ENCODE measurements at places on chromosomes 1 and 21.
A peak's percentile ranks its signal among the peaks of the same experiment; 100 is the strongest.

GRCh38 chr1:247210062-247210375, 38.2 kb upstream of the ZNF124 start:
- H3K36me3 ChIP-seq = peaks cover 4% of the 10 kb centered on the region
- peak overlapping the region; percentile 92 for H3K4me3 ChIP-seq
- H3K27ac ChIP-seq = peak overlapping the region; percentile 92
- H3K27me3 ChIP-seq = peaks cover 4% of the 10 kb centered on the region
- DNase-seq = no peak

GRCh38 chr1:204696606-204697005, 11.1 kb upstream of the LRRN2 start:
- DNase-seq = no peak
- H3K36me3 ChIP-seq = no peaks in the 10 kb centered on the region
- H3K4me1 ChIP-seq = peaks cover 2% of the 10 kb centered on the region
- no peak overlapping the region for H3K27ac ChIP-seq

DNA sequence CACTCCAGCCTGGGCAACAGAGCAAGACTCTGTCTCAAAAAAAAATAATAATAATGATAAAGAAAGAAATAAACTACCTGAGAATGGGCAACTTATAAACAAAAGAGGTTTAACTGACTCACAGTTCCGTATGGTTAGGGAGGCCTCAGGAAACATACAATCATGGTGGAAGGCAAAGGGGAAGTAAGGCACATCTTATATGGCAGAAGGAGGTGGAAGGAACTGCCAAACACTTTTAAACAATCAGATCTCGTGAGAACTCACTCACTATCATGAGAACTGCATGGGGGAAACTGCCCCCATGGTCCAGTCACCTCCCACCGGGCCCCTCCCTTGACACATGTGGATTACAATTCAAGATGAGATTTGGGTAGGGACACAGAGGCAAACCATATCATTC, 6.3 kb upstream of the EGLN1 start:
- H3K4me1 ChIP-seq = peaks cover 12% of the 10 kb centered on the region
- no peak overlapping the region for H3K4me3 ChIP-seq
- DNase-seq = no peak
- H3K36me3 ChIP-seq = no peaks in the 10 kb centered on the region
- no peak overlapping the region for H3K27ac ChIP-seq

DNA sequence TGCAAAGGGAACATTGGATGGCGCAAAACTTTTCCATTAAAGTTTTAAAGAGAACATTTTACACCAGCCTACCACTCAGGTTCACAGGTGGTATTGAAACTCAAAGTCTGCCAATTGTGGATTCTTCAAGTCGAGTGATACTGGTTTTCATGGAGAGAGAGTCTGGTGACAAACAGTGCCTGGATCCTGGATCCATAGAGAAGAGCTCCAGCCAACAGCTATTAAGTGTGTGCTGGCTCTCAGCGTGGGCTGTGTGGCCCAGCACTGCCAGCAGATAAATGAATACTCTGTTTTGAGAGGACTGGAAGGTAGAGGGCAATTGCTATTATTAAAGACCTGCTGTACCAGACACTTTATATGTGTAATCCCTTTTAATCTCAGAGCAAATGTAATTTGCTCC, 118.9 kb upstream of the SYT6 start:
- no peaks in the 10 kb centered on the region for H3K4me1 ChIP-seq
- H3K27ac ChIP-seq = no peak overlapping the region
- H3K27me3 ChIP-seq = peaks cover 38% of the 10 kb centered on the region
- no peaks in the 10 kb centered on the region for H3K36me3 ChIP-seq
- no peak overlapping the region for H3K4me3 ChIP-seq
- no peak for DNase-seq

DNA sequence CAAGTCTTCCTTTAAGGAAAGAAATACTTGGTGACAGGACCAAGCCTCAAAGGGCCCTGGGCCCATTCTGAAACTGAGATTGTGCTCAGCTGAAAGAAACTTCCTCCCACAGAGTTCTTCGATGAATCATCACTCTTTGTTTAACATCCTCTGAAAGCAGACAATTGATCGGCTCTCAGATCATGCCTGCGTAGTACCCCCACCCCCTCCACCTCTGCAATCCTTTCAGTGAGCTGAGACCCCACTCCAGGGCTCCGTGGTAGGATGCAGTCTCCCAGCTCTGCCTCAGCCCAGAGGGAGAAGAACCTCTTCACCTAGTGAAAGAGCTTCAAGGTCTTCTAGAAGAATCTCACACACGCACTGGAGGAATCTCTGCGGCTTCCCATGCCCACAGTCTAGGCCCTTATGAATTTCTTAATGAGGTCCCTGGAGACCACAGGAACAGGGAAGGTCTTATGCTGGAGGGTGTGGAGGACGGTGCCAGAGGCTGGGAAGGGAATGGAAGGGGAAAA, 104.9 kb upstream of the SOD1 start:
- H3K4me1 ChIP-seq = peaks cover 23% of the 10 kb centered on the region
- no peaks in the 10 kb centered on the region for H3K27me3 ChIP-seq
- DNase-seq = no peak

DNA sequence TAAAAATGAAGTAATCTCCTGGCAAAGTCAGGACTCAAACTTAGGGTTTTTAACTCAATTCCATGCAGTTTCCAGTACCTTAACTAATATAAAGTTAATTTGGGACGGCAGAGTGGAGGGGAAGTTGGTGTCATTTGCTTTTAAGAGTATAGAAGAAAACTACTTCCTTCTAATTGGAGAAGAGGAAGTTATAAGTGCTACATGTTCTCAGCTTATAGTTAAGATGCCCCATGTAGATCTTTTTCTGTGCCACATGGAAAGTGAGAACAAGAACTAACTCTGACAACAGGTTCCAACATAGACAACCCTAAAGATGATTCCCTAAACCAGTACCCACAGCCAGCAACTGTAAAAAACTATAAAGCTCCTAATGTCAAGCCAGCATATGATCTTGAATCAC, 11.5 kb downstream of the RRAGC start:
- H3K36me3 ChIP-seq = peaks cover 31% of the 10 kb centered on the region
- no peak for DNase-seq
- no peak overlapping the region for H3K27ac ChIP-seq
- no peaks in the 10 kb centered on the region for H3K27me3 ChIP-seq

DNA sequence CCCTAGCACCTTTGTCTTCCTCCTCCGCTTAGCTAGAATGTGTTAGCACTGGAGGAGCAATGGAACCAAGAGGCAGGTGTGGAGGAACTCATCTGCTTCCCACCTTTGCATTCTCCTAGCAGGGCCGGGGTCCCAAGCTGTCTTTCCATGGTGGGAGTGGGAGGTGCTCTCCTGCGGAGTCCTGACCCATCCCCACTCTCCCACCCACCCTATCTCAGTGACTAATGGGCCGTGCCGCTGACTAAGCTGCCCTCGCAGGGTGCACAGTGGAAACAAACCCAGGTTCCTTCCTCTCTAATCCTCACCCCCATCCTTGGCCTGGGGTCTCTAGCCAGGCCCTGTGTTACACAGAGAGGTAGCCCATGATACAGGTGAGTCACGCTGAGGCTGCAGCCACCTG, 177.5 kb downstream of the HIVEP3 start:
- no peak overlapping the region for H3K27ac ChIP-seq
- H3K4me1 ChIP-seq = peaks cover 19% of the 10 kb centered on the region
- H3K36me3 ChIP-seq = no peaks in the 10 kb centered on the region
- DNase-seq = no peak

DNA sequence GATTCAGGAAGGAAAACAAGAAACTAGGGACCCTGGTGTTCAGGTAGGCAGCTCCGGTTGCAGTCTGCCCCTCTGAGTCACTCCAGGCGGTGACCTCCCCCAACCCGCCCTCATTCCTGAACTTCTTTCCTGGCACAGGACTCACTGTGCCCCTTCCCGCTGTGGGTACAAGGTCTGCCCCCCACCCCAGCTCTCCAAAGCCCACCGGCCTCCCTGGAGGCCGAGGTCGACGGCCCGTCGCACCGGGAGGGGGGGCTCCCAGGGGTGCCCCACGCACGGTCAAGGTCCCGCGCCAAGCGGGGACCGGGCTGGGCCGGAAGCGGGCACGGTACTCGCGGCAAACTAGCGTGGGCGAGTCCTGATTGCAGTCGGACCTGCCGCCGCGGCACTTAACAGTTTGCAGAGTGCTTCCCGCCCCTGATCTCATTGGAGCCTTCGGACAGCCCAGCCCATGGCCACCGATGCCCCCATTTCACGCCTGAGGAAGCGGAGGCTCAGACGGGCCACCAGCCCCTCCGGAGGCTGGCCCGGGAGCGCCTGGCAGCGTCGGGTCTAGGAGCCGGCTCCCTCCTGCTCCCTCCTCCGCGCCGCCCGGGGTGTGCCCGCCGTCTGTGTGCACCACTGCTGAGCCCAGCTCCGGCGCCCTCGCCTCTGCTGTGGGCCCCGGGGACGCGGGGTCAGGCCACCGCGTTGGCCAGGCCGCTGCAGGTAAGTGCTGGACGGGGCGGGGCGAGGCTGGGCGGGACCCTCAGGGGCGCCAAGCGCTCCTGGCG, at the start of gene GJB3:
Gene GJB3, plus strand, starts transcription at position 144 of the 773 bp plus-strand sequence. CDS start 3,549 bp downstream, outside the sequence.
- no peak for DNase-seq
- no peak within 1 kb of the TSS for H3K27ac ChIP-seq
- peaks cover 41% of the 10 kb centered on the region for H3K27me3 ChIP-seq
- H3K4me1 ChIP-seq = peaks cover 8% of the 10 kb centered on the region

DNA sequence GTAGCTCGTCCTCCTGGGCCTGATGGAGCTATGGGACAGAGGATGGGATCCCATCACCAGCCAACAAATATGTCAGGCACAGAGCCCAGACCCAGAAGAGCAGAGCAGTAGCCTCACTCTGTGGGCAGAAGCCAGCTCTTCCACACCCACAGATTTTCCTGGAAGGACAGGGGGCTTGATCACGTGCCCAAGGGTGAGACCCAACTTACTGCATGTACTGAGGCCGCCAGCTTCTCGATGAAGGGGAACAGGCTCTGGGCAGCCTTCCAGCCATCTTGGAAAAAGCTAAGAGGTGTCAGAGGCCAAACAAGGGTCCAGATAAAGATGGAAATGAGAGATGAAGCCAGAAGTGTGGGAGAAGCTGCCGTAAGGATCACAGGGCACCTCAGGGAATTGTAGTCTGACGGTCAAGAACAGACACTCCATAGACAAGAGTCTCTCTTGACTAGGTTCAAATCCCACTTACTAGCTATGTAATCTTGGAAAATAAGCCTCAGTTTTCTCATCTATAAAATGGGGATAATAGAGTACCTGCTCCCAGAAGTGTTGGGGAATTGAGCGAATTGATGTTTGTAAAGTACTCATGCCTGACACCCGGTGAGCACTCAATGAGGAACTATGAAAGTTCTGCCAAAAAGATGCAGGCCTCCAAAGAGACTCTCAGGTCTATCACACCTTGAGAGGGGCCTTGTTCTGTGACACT, 17.0 kb upstream of the TCEA3 start:
- H3K27me3 ChIP-seq = no peaks in the 10 kb centered on the region
- H3K27ac ChIP-seq = no peak overlapping the region
- H3K4me3 ChIP-seq = no peak overlapping the region
- DNase-seq = no peak
- H3K4me1 ChIP-seq = no peaks in the 10 kb centered on the region

- H3K27ac ChIP-seq = no peak overlapping the region
- no peaks in the 10 kb centered on the region for H3K36me3 ChIP-seq
- no peak for DNase-seq
- H3K4me1 ChIP-seq = peaks cover 12% of the 10 kb centered on the region
- H3K27me3 ChIP-seq = no peaks in the 10 kb centered on the region
- no peak overlapping the region for H3K4me3 ChIP-seq
Observed at GRCh38 chr1:56406821-56407220, 172.5 kb downstream of the PLPP3 start.

GRCh38 chr1:221335161-221336101, 406.5 kb downstream of the DUSP10 start:
- no peak overlapping the region for H3K27ac ChIP-seq
- no peak for DNase-seq
- H3K4me1 ChIP-seq = no peaks in the 10 kb centered on the region
- H3K27me3 ChIP-seq = peaks cover 9% of the 10 kb centered on the region
- no peaks in the 10 kb centered on the region for H3K36me3 ChIP-seq

DNA sequence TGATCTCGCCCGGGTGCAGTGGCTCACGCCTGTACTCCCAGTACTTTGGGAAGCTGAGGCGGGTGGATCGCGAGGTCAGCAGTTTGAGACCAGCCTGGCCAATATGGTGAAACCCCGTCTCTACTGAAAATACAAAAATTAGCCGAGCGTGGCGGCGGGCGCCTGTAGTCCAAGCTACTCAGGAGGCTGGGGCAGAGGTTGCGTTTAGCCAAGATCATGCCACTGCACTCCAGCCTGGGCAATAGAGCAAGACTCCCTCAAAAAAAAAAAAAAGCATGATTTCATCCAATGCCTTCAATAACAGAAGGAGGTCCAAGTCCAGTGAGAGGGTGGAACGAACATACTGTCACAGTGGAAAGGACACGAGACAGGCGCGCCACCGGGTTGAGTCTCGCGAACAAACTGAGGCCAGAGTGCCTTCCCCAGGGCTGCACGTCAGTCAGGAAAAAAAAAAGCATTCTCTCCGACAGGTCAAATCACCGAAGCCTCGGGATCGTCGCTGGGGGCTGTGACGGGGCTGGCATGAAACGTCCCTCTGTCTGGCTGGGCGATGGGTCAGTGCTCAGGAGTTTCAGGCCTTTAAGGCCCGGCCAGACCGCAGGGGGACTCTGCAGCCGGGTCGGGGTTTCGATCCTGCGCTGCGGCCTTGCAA, 8.4 kb upstream of the CROCC start:
- H3K4me3 ChIP-seq = peak overlapping the region; percentile 69
- H3K4me1 ChIP-seq = peaks cover 22% of the 10 kb centered on the region
- DNase-seq = no peak
- no peaks in the 10 kb centered on the region for H3K36me3 ChIP-seq

- H3K27ac ChIP-seq = no peak overlapping the region
- no peaks in the 10 kb centered on the region for H3K27me3 ChIP-seq
- DNase-seq = no peak
- H3K36me3 ChIP-seq = peaks cover 4% of the 10 kb centered on the region
Observed at GRCh38 chr1:238660849-238661248, 725.5 kb upstream of the CHRM3 start.

- no peaks in the 10 kb centered on the region for H3K36me3 ChIP-seq
- DNase-seq = no peak
- H3K4me3 ChIP-seq = no peak overlapping the region
- no peaks in the 10 kb centered on the region for H3K27me3 ChIP-seq
Observed at GRCh38 chr1:178101654-178102053, 7.8 kb downstream of the RASAL2 start.

GRCh38 chr1:48005253-48006117, 8.3 kb upstream of the TRABD2B start:
- peaks cover 30% of the 10 kb centered on the region for H3K27me3 ChIP-seq
- peaks cover 2% of the 10 kb centered on the region for H3K36me3 ChIP-seq
- no peak for DNase-seq
- H3K27ac ChIP-seq = no peak overlapping the region

DNA sequence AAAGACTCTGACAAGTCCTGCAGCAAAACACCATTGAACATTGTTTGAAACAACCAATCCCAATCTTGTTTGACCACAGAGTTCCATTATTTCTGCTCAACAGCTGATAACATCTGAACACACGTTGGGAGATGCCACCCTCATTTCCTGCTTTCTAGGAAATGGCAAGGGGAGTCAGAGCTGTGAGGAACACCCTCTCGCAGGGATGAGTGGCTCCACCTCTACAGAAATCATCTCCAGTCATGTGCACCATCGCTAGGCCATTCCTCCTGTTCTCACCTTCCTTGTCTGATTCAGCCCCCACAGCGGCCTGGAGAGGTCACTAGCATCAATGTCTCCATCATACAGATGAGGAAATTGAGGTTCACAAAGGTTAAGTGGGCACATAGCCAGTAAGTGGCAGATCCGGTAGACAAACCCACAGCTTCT, 22.4 kb upstream of the RUNX3 start:
- no peak for DNase-seq
- H3K36me3 ChIP-seq = no peaks in the 10 kb centered on the region
- no peak overlapping the region for H3K4me3 ChIP-seq
- H3K27me3 ChIP-seq = no peaks in the 10 kb centered on the region
- no peak overlapping the region for H3K27ac ChIP-seq
- H3K4me1 ChIP-seq = peaks cover 19% of the 10 kb centered on the region

All from chondrocyte (in vitro differentiated cells).